ENCODE measurements at places on chromosomes 16 and 17.

GRCh38 chr16:28171816-28172215, 39.9 kb downstream of the XPO6 start:
- no peak for DNase-seq

DNA sequence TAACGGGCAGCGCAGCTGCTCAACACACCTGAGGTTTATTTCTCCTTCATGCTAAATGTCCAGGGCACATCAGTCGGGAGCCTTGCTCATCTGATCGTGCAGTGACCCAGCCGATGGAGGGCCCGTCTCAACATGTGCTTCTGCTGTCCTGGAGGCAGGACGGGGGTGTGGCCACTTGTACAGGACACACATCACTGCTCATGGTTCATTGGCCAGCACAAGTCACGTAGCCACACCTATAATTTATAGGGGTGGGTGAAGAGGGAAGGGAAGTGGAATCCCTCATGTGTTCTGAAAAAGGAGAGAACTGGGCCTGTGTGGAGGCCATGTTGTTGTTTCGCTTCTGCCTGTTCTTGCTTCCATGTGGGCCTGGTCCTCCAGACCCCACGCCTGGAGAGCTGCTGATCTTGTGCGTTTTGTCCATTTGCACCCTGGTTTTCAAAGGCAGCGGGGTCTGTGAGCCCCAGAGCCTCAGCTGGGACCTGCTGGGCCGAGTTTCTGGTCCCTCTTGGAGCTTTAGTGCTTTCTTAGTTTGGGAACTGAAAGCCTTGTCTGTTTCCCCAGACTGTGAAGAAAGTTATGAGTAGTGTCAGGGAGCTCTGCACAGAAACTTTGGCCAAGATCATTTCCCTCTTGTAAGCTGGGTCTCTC, 60.5 kb downstream of the CMIP start:
- DNase-seq = no peak

- DNase-seq = no peak
Measured at GRCh38 chr17:60423865-60424264, 1.6 kb downstream of the CHCT1 start.

DNA sequence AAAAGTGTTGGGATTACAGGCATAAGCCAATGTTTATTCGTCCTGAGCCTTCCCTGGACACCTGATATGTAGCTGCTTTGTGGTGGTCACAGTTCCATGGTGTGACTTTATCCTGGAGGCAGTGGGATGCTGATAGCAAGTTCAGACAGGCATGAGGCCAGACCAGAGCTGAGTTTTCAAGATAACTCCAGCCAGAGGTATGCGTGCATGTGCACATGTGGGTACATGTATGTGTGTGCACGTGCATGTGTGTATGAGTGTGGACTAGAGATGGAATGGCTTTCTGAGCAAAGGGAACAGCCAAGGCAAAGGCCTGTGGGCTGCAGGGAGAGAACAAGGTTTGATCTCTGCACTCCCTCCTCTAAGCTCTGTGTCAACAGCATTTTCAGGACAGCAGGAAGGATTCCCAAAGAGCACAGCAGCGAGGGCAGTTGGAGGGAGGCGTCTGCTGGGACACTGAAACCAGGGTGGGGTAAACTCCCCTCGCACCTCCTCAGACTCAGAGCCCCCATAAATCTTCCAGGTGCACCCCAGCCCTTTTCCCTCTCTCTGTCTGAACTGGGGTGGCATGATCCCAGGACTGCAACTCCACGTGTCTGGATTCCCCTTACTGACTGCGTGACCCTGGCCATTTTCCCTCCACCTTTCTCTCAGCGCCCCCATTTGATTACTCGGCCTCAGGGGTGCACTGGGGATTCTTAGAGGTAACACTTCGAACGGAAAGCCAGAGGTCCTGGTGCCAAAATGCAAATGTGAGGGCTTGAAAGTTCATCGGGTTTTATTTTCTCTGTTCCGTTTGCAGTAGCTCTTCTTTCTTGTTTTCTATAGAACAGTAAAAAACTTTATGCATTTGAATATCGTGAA, 15.3 kb downstream of the NLRC5 start:
- DNase-seq = no peak

DNA sequence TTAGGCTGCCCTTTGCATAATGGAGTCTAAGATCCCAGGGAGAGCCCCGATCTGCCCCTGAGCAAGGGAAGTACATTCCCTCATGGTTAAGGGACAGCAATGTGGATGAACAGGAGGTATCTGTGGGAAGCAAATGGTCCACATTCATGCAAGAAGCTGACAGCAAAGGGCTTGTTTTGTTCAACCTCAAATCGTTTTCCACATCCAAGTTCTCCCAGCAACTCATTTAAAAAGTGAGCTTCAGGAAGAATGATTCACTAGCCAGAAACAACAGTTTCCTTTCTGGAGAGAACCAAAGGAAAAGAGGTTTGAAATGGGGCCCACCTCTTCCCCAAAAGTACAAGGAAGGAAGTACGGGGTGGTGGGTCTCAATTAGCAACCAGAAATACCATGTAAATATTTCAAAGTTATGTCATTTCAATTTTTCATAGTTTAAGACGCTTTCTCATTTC, 9.4 kb downstream of the HSPB9 start:
- DNase-seq = no peak

DNA sequence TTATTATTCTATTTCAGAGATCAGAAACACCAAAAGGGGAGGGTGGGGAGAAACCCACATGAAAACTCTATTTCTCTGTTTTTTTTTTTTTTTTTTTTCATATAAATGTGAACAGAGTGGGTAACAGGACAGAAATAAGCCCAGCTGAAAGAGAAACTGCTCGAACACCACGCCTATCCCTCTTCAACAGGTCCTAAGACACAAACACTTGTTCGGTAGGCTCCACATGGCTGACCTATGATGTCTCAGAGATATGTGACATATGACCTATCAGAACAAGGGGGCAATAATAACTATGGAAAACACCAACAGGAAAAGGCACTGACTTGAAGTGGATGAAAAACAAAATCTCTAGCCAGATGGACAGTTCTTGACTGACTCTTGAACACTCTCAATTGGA, 44.8 kb downstream of the PARN start:
- DNase-seq = no peak

- no peak for DNase-seq
Measured at GRCh38 chr16:11319529-11320146, 25.6 kb upstream of the RMI2 start.
